ENCODE measurements at places on chromosomes 1 and 21.

DNA sequence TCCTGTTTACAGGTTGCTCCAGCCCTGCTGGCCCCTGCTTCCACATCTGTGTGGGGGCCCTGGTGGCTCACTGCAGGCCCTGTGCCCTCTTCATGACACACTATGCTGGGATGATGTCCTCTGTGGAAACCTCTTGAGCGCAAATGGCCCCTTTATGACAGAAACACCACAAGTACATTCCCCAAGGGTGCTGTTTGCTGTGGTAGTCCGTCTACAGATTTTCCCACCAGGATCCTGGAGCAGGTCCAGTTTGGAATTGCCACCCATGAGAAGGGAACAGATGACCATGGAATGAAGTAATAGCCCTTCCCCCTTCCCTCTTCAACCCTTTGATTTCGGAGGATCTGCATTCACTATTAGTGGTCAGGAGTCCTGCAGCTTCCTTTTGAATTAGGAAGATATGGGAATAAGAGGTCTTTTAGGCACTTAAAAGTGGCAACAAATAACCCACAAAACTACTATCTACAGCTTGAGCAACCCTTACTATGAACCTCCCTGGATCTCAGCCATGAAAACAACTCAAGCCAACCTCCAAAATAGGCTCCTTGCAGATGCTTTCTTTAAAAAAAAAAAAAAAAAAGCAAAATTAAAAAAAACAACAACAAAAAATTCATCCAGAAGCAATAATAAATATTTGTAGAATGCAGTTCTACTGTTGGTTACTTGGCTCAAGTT lies 121.9 kb upstream of the TSPAN2 start:
- no peaks in the 10 kb centered on the region for H3K36me3 ChIP-seq
- no peak overlapping the region for H3K27ac ChIP-seq
- DNase-seq: no peak
- H3K27me3 ChIP-seq: no peaks in the 10 kb centered on the region
- H3K4me1 ChIP-seq: no peaks in the 10 kb centered on the region
- H3K4me3 ChIP-seq: no peak overlapping the region

DNA sequence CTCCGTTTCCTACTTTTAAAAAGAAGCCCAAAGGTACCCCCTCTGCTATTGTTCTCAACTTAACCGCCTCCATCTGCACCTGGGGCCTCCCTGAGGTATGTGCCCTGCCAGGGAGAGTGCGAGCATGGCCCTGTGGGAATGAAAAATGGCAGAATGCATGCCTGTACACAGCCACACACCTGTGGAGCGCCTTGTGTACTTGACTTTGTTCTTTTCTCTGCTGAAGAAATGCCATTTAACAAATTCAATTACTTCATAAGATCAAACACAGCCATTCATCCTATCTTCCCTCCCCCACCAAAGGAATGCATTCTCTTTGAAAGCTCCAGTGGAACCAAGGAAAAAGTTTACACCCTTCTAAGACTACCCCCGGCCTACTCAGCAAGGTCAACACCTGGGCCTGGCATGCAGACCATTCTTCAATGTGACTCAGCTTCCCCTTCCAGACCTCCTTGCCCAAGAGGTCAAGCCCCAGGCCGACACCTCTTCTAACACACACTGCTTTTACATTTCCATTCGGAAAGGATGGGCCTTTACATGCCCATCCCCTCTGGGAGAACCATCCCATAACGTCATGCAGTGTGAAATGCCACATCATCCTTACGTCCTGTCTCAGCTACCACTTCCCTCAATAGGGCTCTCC lies 123.7 kb downstream of the SMYD2 start:
- H3K27ac ChIP-seq: peak overlapping the region; percentile 99
- H3K4me1 ChIP-seq: peaks cover 35% of the 10 kb centered on the region
- H3K27me3 ChIP-seq: no peaks in the 10 kb centered on the region
- DNase-seq: peak; percentile 90

DNA sequence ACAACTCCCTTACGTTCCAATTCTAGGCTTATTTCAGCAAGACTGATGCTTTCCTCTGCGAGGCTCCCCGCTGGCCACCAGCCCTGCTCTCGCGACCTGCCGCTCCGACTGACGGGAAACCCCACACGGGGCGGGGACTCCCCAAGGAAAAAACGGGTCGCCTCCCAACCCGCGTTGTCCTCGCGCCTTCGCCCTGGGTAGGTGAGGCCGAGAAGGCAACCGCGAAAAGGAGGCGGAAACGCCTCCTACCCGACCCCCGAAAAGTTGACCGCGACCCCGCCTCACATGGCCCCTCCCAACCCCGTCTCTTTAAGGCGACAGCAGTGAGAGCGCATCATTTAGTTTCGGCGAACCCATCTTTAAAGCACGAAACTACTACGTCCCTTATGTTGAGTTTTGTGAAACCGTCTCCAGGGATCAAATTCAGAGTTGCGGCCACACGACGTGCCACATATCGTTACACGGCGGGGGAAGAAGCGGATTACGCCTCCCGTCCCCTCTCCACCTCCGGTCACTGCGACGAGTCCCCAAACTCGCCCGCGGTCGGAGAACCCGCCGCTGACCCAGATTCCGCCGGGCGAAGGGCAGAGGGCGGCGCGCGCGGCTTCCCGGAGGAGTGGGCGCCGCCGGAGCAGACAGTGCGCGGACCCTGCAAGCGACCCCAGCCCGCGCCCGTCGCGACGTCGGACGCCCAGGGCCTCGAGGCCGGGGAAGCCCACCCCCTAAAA lies 1.2 kb downstream of the ANP32E start:
- no peaks in the 10 kb centered on the region for H3K27me3 ChIP-seq
- no peaks in the 10 kb centered on the region for H3K36me3 ChIP-seq
- H3K4me1 ChIP-seq: peaks cover 11% of the 10 kb centered on the region
- peak overlapping the region; percentile 72 for H3K4me3 ChIP-seq
- peak overlapping the region; percentile 61 for H3K27ac ChIP-seq

- no peak for DNase-seq
- no peak overlapping the region for H3K27ac ChIP-seq
- peaks cover 7% of the 10 kb centered on the region for H3K4me1 ChIP-seq
- no peak overlapping the region for H3K4me3 ChIP-seq
- H3K27me3 ChIP-seq: no peaks in the 10 kb centered on the region
These were observed 62.2 kb downstream of the CAPZB start for GRCh38 chr1:19423130-19423529.

- no peaks in the 10 kb centered on the region for H3K36me3 ChIP-seq
- DNase-seq: no peak
- peaks cover 3% of the 10 kb centered on the region for H3K27me3 ChIP-seq
- no peak overlapping the region for H3K4me3 ChIP-seq
- H3K4me1 ChIP-seq: no peaks in the 10 kb centered on the region
These were observed 28.6 kb downstream of the CD247 start for GRCh38 chr1:167489571-167490340.

Measured in endothelial cell of umbilical vein (primary cell).